ENCODE measurements at places on chromosomes 1 and 21.

DNA sequence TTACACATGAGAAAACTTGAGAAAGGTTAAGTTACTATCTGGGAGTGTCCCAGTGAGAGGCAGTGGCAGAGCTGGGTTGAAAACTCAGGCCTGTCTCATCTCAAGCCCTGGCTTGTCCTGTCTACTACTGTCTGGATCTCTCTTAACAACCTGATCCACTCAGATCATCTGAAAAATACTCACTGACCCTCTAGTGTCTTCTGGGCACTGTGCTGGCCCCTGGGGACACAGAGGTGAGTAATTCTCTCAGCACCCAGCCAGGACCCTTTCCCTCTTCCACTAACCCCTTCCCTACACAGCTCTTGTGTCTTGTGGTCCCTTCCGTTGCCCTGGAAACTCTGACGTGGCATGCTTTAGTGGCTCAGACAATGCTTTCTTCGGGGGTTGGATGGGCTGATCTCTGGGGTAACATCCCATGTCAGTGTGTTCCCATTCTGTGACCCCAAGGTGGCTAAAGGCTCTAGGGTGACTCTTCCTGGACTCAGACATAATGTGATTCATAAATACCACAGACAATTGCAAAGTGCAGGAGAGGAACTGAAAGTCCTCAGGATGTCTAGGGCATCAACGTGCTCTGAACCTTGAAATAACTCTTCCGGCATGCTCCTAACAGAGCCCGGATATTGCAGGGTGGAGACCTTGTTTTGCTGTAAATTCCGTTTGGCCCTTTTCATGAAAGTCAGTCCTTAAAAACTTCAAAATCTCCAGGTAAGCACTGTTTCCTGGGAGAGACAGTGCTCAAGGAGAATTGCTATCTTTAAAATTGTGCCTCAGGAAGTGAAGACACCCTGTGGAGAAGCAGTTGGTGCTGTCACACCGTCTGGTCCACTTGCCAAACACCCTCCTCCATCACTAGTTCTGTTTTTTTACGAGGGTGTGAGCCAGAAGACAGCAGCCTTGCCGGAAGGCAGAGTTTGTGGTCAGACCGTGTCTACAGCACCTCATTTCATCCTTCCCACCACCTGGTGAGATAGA is 4.0 kb downstream of the SHISAL2A start:
- peak; percentile 34 for DNase-seq

GRCh38 chr1:241598249-241598648 is 41.9 kb downstream of the CHML start:
- no peak for DNase-seq

DNA sequence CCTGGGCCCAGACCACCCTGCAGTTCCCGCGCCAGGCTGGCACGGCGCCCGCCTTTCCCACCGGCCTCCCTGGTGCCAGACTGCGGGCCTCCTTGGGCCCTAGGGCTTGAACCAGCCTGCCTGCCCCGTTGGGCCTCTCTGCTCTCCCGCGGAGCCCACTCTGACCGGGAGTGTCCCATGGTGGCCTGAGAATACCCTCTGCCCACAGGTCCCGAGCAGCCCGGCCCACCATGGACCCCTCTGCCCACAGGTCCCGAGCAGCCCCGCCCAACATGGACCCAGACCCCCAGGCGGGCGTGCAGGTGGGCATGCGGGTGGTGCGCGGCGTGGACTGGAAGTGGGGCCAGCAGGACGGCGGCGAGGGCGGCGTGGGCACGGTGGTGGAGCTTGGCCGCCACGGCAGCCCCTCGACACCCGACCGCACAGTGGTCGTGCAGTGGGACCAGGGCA is 7.9 kb downstream of the MIB2 start:
- no peak for DNase-seq

- peak; percentile 72 for DNase-seq
These were observed 222.0 kb downstream of the SETD4 start for GRCh38 chr21:35838350-35838749.

- DNase-seq: no peak
These were observed 125.6 kb upstream of the ADAR start for GRCh38 chr1:154733621-154734020.

- no peak for DNase-seq
These were observed 36.0 kb upstream of the PRDM2 start for GRCh38 chr1:13663969-13664368.

DNA sequence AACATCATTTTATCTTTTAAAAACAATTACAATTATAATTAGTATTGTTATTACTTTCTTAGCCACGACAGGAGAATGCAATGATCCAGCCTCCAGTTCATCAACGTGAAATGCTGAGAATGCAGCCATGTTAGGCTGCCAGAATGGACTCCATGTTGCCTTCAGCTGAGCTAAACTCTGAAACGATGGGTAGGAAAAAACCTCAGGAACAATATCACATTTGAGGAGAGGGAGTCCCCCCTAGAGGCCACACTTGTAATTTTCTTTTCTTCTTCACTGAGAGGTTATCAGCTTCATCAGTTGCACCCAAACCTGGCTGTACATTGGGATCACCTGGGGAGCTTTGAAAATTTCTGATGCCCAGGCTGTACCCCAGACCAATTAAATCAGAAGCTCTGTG is 34.6 kb upstream of the DNAH14 start:
- no peak for DNase-seq

DNA sequence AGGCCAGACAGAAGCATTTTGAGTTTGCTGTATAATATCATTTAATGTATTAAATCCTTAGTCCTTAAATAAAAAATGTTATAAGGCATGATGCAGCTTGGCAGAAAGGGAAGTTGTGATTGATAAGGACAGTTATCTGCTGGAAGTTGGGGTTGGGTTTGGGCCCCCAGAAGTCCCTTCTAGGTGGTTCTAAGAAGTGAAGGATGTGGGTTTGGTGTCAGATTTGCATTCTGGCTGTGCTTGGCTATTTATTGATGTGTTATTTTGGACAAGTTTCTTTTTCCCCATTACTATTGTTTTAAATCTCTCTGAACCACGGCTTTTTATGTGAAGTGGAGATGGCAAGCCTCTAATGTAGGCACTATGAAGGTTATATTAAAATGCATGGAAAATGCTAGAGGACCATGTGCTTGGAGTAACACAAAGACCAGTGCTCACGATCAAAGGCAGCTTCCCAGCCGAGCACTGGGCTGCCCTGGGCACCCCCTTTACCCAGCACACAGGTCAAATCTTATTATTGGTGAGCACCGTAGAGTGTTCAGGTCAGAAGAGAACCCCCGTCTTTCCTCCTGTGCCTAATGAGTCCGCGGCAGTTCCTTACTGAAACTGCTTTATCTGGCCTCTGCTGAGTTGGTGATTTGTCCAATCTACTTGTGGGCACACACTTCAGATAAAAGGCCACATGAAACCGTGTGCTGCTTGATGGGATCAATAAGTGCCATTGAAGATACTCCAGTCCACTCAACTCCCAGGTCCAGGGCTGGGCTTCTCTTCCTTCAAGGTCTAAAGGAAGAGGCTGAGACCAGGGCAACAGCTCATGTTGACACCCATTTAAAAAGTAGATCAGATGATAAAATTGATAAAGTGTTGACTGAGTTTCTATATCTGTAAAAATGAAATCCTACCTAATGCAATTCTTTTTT is 212.0 kb downstream of the PRDM2 start:
- no peak for DNase-seq

DNA sequence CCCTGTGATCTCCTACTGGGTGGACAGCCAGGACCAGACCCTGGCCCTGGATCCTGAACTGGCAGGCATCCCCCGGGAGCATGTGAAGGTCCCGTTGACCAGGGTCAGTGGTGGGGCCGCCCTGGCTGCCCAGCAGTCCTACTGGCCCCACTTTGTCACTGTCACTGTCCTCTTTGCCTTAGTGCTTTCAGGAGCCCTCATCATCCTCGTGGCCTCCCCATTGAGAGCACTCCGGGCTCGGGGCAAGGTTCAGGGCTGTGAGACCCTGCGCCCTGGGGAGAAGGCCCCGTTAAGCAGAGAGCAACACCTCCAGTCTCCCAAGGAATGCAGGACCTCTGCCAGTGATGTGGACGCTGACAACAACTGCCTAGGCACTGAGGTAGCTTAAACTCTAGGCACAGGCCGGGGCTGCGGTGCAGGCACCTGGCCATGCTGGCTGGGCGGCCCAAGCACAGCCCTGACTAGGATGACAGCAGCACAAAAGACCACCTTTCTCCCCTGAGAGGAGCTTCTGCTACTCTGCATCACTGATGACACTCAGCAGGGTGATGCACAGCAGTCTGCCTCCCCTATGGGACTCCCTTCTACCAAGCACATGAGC is 17.2 kb upstream of the SLC25A44 start:
- no peak for DNase-seq

GRCh38 chr1:183730107-183730724 is 74.7 kb upstream of the RGL1 start:
- no peak for DNase-seq

GRCh38 chr1:201989354-201990128 is 7.1 kb downstream of the RNPEP start:
- DNase-seq: no peak

GRCh38 chr1:27010226-27010994 is 2.2 kb downstream of the TENT5B start:
- no peak for DNase-seq

- peak; percentile 94 for DNase-seq
These were observed 1.8 kb downstream of the COL9A2 start for GRCh38 chr1:40315239-40315794.

DNA sequence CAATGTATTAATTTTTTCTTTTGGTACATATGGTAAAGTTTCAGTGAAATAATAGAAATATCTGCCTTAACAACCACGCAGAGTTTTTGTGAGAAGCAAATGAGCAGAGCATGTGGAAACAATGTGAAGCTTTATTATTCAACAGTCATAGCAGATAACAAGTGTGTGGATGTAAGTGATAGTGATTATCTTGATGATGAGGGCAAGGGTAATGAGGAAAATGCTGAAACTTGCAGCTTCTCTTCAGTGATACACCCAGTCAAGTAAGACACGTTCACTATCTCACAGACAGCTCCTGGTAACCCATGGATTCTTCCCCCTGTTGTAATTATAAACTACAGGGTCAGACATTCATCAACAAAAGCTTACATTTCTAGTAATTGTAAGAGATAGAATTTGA is 14.6 kb upstream of the OR2L5 start:
- no peak for DNase-seq

- DNase-seq: no peak
These were observed 126.8 kb upstream of the KIAA1614 start for GRCh38 chr1:180785887-180786286.

GRCh38 chr1:95309031-95309471 is 75.0 kb downstream of the RWDD3 start:
- no peak for DNase-seq

DNA sequence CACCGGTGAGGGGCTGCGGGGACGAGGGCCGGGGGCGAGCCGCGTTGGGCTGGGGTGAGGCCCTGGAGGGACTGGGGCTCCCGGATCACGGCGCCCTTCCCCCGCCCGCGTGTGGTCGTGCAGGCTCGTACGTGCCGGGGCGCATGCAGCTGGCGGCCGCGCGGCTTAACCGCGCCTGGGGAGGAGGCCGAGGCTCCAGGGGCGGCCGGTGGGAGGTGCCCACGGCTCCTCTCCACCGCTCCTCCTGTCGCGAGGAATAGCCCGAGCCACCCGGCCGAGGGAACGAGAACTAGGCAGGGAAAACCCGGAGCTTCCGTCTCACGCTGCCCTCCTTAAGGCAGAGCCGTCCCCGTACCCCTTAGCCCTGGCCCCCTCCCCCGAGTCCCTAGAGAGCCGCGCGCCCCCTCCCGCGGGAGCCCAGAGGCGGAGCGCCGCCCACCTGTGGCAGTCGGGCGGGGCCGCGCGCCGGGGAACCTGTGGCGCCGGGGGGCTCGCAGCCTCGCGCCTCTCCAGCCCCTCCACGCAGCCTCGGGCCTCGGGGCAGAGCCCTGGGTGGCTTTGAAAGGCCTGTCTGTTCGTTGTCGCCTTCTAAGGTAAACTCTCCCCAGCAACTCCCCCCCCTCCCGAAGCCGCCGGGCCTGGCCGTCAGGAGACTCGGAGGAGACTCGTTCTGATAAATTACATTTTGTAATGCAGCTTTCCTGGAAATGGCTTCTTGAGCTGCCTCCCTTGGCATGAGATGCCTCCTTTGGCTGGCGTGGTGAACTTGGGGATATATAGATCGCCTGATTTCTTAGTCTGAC is 746 bp downstream of the AK4 start:
- DNase-seq: no peak
